Spinal cord (tissue), 10 donors: ENCODE measurements at places on chromosomes 12 and 14.

GRCh38 chr12:108814462-108815211 is 42.7 kb downstream of the SSH1 start:
- H3K36me3 ChIP-seq = peaks cover 59% of the 10 kb centered on the region
- no peak overlapping the region for H3K4me3 ChIP-seq
- H3K4me1 ChIP-seq = no peaks in the 10 kb centered on the region
- no peaks in the 10 kb centered on the region for H3K27me3 ChIP-seq
- H3K27ac ChIP-seq = no peak overlapping the region

GRCh38 chr14:70339039-70339438 is 20.4 kb downstream of the COX16 start:
- H3K4me1 ChIP-seq = no peaks in the 10 kb centered on the region
- no peak overlapping the region for H3K4me3 ChIP-seq
- H3K27me3 ChIP-seq = no peaks in the 10 kb centered on the region
- H3K36me3 ChIP-seq = peaks cover 3% of the 10 kb centered on the region

GRCh38 chr14:89330236-89331002 is 86.6 kb downstream of the FOXN3 start:
- DNase-seq = no peak
- H3K27me3 ChIP-seq = no peaks in the 10 kb centered on the region
- no peaks in the 10 kb centered on the region for H3K36me3 ChIP-seq
- H3K4me1 ChIP-seq = peaks cover 9% of the 10 kb centered on the region

- H3K36me3 ChIP-seq = no peaks in the 10 kb centered on the region
- no peak for DNase-seq
- no peak overlapping the region for H3K27ac ChIP-seq
- H3K4me1 ChIP-seq = peaks cover 7% of the 10 kb centered on the region
- no peaks in the 10 kb centered on the region for H3K27me3 ChIP-seq
Observed at GRCh38 chr12:125890366-125890905, 825.2 kb downstream of the AACS start.

GRCh38 chr12:5506821-5507231 is 74.9 kb downstream of the NTF3 start:
- no peak for DNase-seq
- no peaks in the 10 kb centered on the region for H3K36me3 ChIP-seq
- H3K27ac ChIP-seq = no peak overlapping the region
- H3K4me1 ChIP-seq = peaks cover 14% of the 10 kb centered on the region
- no peak overlapping the region for H3K4me3 ChIP-seq

DNA sequence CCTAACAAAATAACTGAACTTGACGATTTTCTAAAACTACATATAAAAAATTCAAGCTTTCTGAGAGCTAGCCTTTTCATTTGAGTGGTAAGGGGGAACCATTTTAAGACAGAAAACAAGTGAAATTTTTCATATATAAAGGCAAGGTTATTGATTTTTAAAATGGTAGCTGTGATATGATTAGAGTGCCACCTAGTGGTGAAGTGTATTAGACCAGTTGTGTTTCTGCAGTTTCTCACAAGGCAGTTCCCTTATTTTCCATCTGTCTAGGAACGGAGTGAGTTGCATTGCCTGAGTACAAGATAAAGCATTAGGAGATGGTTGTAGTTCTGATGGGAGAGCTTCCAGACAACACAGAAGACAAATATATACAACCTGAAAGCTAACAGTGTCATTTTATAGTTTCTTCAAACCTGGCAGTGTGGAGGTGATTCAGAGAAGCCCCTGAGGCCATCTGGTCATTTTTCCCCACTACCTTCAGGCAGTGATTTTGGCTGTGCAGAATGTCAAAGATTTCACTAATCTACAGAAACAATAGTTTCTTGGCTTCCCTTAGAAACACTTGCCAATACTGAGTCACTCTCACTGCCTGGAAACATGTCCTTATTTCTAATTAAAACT is 180.8 kb downstream of the C12orf50 start:
- H3K36me3 ChIP-seq = no peaks in the 10 kb centered on the region
- peak; percentile 53 for DNase-seq

DNA sequence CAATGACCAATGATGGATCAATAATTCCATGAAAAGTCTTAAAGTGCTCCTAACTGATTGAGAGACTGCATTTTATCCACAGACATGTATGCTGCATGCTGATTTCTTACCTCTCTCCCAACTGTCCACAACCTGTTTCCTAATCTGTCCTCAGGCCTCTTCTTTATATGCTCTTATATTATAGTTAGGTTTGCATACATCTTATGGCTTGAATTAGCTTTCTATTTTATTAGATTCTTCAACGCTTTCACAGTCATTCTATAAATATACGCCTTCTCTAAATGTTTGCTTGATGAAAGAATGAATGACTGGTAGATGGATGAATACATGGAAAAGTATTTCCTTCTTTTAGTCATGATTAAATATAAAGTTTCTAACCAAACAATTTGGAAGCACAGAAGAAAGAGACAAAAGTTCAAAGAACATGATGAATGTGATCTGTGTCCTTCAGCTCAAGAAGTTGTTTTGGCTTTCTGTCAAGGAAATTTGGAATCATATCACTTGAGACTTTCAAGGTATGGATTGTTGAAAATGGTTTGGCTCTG is 91.8 kb upstream of the NPAS3 start:
- no peaks in the 10 kb centered on the region for H3K36me3 ChIP-seq
- no peaks in the 10 kb centered on the region for H3K27me3 ChIP-seq
- H3K4me3 ChIP-seq = no peak overlapping the region
- no peak for DNase-seq
- no peaks in the 10 kb centered on the region for H3K4me1 ChIP-seq

- H3K27me3 ChIP-seq = no peaks in the 10 kb centered on the region
- H3K4me3 ChIP-seq = no peak overlapping the region
- no peaks in the 10 kb centered on the region for H3K4me1 ChIP-seq
- H3K27ac ChIP-seq = no peak overlapping the region
Observed at GRCh38 chr12:47488888-47489287, 216.9 kb downstream of the RPAP3 start.

GRCh38 chr12:120817559-120818330 is 86.4 kb downstream of the SPPL3 start:
- no peak for DNase-seq
- no peaks in the 10 kb centered on the region for H3K36me3 ChIP-seq
- H3K4me3 ChIP-seq = no peak overlapping the region
- H3K4me1 ChIP-seq = peaks cover 10% of the 10 kb centered on the region
- no peaks in the 10 kb centered on the region for H3K27me3 ChIP-seq
- peak overlapping the region; percentile 81 for H3K27ac ChIP-seq

DNA sequence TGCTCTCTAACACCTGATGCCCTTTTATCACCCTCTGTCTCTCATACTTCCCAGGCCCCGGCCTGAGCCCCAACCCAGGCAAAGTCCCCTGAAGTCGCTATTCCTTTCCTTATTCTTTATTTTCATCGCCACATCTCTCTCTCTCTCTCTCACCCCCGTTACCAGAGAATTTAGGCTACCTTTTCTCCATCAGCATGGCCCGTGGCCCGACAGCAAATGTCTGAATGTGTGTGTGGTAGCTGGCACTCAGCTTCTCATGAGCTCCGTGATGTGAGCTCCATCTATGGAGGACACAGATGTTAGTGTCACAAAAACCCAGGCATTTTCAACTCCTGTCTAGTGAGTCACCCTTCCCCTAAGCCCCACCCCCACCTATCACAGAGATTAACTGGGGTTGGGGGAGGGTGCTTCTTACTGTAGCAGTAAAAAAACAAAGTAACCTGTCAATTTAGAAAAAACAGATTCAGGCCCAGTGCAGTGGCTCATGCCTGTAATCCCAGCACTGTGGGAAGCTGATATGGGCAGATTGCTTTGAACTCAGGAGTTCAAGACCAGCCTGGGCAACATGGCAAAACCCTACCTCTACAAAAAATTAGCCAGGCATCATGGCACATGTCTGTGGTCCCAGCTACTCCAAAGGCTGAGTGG is 53.8 kb downstream of the VCPKMT start:
- peaks cover 32% of the 10 kb centered on the region for H3K4me1 ChIP-seq
- H3K27me3 ChIP-seq = no peaks in the 10 kb centered on the region
- no peak for DNase-seq
- H3K36me3 ChIP-seq = no peaks in the 10 kb centered on the region

GRCh38 chr14:101064718-101065117 is 161.2 kb upstream of the RTL1 start:
- no peaks in the 10 kb centered on the region for H3K27me3 ChIP-seq
- H3K4me1 ChIP-seq = peaks cover 43% of the 10 kb centered on the region
- peaks cover 62% of the 10 kb centered on the region for H3K36me3 ChIP-seq
- no peak overlapping the region for H3K4me3 ChIP-seq
- no peak for DNase-seq

DNA sequence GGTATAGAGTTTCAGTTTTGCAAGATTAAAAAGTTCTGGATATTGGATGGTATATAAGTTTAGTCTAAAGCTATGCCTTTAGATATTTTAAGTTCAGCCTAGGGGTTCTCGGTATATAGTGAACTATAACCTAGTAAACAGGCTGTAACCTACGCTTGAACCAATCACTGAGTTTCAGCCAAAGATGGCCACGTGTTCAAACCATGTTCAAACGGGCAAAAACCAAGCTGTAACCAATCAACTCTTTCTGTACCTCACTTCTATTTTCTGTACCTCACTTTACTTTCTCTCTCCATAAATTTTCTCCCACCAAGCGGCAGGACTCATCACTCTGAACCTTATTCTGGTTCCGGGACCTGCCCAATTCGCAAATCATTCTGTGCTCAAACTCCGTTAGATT is 1.4 kb downstream of the TMBIM4 start:
- peak overlapping the region; percentile 69 for H3K4me3 ChIP-seq
- peak overlapping the region; percentile 5 for H3K27ac ChIP-seq
- no peaks in the 10 kb centered on the region for H3K36me3 ChIP-seq
- H3K4me1 ChIP-seq = peaks cover 10% of the 10 kb centered on the region
- no peak for DNase-seq

DNA sequence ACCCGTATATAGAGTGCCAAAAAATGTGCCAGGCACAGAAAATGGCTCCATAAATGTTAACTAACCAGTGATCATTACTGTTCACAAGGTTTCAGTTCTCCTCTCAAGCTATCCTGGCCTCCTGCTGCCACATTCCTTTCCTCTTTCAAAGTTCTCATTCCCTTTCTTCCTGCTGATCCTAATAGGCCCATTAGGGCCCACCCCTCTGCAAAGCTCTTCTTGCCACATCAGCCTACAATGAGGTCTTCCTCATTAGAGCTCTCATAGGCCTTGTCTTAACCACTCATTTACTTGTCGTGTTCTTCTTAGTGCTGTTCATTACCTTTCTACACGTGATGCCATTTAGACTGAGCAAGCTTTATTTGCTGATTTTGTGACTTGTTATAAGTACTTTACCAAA is 40.5 kb downstream of the RPS29 start:
- no peak overlapping the region for H3K4me3 ChIP-seq
- H3K27ac ChIP-seq = no peak overlapping the region
- no peaks in the 10 kb centered on the region for H3K36me3 ChIP-seq
- no peaks in the 10 kb centered on the region for H3K4me1 ChIP-seq
- H3K27me3 ChIP-seq = no peaks in the 10 kb centered on the region

DNA sequence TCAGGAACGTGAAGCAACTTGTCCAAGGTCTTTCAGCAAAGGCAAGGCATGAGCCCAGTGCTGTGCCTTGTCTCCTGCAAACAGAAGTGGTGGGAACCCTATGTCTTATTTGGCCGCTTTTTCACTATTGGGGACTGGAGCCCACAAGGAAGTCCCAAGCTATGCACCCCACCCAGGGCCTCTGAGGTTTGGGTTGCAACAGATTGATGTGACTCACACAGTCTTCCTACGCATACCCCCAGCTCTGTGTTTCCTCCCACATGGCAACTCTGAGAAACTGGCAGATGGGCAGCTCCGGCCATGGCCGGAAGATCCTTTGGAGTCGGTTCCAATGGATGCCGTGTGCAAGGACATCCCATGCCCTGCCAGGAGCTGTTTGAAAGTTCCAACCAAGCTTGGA is 28.3 kb upstream of the CMKLR1 start:
- no peaks in the 10 kb centered on the region for H3K36me3 ChIP-seq
- H3K27ac ChIP-seq = no peak overlapping the region
- DNase-seq = no peak
- no peak overlapping the region for H3K4me3 ChIP-seq
- no peaks in the 10 kb centered on the region for H3K27me3 ChIP-seq

DNA sequence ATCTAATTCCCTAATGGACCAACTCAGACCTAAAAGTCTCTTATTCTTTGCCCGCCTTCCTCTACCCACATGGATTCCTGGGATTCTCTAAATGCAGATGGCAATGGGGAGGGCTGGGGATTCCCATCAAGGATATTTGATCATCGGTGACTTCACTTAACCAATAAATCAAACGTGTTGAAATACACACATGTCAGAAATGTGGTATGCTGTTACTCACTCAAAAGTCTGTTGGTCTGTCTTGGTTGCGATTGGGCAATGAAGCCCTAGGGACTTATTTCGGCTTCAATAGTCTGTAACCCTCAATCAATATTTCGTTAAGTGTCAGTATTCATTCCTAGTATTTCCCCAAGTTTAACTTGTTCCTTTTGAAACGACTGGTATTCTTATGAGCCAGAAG is 117.2 kb upstream of the DIO3 start:
- H3K4me3 ChIP-seq = no peak overlapping the region
- H3K4me1 ChIP-seq = no peaks in the 10 kb centered on the region
- H3K27me3 ChIP-seq = no peaks in the 10 kb centered on the region
- H3K27ac ChIP-seq = no peak overlapping the region

DNA sequence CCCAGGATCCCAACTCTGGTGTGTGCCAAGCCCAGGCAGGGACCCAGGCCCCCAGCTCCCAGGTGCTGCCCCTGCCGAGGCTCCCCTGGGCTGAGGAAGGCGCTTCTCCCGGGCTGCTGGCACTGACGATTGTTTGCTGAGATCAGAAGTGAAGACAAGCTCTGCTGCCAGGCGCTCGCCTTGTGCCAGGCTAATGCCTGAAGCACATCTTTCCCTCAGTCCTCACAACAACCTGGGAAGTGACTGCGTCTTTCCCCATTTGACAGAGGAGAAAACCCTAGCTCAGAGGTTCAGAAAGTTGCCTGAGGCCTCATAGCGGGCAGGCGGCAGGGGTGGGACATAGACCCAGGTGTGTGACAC is 36.8 kb downstream of the ANKRD9 start:
- H3K4me1 ChIP-seq = peaks cover 29% of the 10 kb centered on the region
- no peak overlapping the region for H3K4me3 ChIP-seq
- H3K27me3 ChIP-seq = no peaks in the 10 kb centered on the region
- DNase-seq = no peak
- peaks cover 16% of the 10 kb centered on the region for H3K36me3 ChIP-seq

DNA sequence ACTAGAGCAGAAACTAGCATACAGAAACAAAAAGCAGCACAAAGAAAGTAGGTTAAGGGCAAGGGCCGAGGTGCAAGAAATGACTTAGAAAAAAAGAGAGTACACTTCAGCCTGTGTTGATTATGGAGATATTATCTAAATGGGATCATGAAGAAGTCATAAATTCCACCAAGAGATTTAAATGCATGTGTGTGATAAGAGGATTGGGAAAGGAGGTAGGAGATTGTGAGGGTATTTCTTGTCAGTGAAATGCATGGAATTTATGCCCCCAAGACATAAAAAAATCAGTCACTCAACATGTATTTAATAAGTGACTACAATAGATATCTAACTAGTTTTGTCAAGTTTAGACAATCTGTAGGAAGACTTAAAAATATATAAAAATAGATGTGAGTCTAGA is 976.2 kb upstream of the LRFN5 start:
- DNase-seq = no peak
- no peaks in the 10 kb centered on the region for H3K36me3 ChIP-seq
- no peak overlapping the region for H3K27ac ChIP-seq

- H3K4me3 ChIP-seq = no peak overlapping the region
- no peak for DNase-seq
- H3K27ac ChIP-seq = no peak overlapping the region
- no peaks in the 10 kb centered on the region for H3K4me1 ChIP-seq
- H3K36me3 ChIP-seq = no peaks in the 10 kb centered on the region
Observed at GRCh38 chr14:55339770-55340169, 68.5 kb downstream of the FBXO34 start.
